Right lobe of liver (tissue), 6 donors: ENCODE measurements at places on chromosomes 1 and 21. TPM values are rescaled to one million over a fixed set of nuclear protein-coding genes. Genes with fewer than 3 reads are reported as not detected.

The PLA2G2A gene
- 109 TPM for total RNA-seq

The FOXD3 gene
- not detected for total RNA-seq

The SLC1A7 gene
- total RNA-seq = 0.33 TPM

The TMPRSS15 gene
- total RNA-seq = not detected

The PRMT6 gene
- 12.7 TPM for total RNA-seq

The CACNA1S gene
- not detected for total RNA-seq

The LELP1 gene
- not detected for total RNA-seq

The SLC45A3 gene
- total RNA-seq = 17.0 TPM

The KRTAP21-2 gene
- total RNA-seq = not detected

The VAMP3 gene
- total RNA-seq = 37.4 TPM

The CD1E gene
- total RNA-seq = not detected

The HMGCS2 gene
- total RNA-seq = 788 TPM

The DLGAP3 gene
- total RNA-seq = not detected

The EPHA8 gene
- not detected for total RNA-seq

The NOS1AP gene
- total RNA-seq = 4.7 TPM

The CCDC185 gene
- not detected for total RNA-seq

The C1QA gene
- total RNA-seq = 81.2 TPM

The CELA2A gene
- total RNA-seq = not detected

The DNAH14 gene
- total RNA-seq = 14.1 TPM

The EXTL1 gene
- not detected for total RNA-seq

The HES3 gene
- not detected for total RNA-seq
